GF-D8 (cell line): ENCODE measurements at places on chromosomes 3 and 15.

GRCh38 chr3:64552160-64552559, 135.6 kb downstream of the ADAMTS9 start:
- DNase-seq = no peak

GRCh38 chr15:57505949-57506391, 85.7 kb upstream of the MYZAP start:
- no peak for DNase-seq

DNA sequence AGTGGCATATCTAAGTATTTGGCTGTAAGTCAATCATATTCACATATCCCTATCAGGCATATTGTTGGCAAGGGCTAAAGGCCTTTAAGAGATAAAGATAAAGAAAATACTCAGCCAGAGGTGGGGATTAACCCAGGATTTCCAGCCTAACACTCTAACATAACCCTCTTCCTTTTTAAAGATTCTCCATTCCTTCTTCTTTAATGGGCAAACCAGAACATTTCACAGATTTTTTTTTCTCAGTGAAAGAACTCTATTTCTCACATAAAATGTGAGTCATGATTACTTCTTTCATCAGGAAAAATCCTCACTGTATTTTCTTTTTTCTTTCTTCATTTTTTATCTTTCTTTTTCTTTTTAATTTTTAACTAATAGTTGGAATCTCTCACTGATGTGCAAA, 200.4 kb downstream of the NR1D2 start:
- DNase-seq = no peak

DNA sequence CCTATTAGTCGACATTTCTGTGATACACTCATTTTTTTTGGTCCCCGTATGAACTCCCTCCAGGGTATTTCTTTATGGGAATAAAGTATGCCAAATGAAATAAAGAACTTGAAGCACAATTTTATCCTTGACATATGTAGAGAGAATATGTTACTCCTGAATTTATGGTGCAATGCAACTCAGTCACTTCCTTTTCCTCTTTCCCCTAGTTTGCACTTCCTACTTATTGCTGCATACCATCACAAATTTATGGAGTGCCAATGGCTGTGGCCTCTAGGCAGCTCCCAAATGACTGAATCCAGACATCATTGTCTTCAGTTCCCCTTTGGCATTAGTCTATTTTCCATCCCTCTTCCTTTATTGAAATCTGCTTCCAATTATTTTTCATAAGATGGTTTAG, 403.5 kb downstream of the FHIT start:
- no peak for DNase-seq

DNA sequence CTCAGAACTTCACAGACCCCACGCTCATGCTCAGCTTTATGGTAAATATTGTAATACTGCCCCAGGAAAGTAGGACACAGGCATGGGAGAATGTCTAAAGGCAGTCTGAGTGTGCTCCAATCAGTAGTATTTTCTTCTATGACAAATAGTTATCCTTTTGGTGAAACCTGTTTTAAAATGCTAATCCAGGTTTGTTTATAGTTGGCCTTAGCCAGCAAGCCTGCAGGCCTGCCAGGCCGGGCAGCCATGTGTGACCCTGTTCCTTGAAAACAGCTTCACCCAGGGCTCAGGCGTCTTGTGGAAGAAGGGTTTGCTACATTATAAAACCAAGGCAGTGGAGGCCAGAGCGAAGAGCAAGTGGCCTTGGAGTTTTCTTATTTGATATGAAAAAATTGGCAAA, 104.7 kb downstream of the SEMA6D start:
- no peak for DNase-seq

- no peak for DNase-seq
These were observed 32.5 kb downstream of the ABHD5 start for GRCh38 chr3:43723121-43723734.

- no peak for DNase-seq
These were observed 283.8 kb downstream of the C3orf38 start for GRCh38 chr3:88433568-88433967.

- no peak for DNase-seq
These were observed 30.5 kb downstream of the OXSM start for GRCh38 chr3:25820366-25820765.

GRCh38 chr15:52498706-52499105, 30.0 kb downstream of the MYO5A start:
- DNase-seq = no peak

DNA sequence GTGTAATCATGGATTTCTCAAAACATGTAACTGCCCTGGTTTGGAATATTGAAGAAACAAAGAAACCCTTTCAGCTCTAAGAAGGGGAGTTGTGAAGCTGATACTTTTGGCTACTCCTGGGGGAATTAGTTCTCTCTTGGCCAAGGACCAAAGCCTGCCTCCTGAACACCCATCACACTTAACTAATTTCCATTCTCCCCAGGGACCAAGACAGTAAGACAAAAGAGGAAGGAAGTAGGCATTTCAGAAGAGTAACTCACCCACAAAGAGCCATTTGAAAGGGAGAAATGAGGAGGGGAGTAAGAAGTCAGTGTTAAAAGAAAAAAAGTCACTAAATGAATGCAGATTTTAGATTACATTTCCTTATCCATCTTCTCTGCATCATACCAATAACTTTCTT, 328.0 kb upstream of the SOX2 start:
- DNase-seq = peak; percentile 38

DNA sequence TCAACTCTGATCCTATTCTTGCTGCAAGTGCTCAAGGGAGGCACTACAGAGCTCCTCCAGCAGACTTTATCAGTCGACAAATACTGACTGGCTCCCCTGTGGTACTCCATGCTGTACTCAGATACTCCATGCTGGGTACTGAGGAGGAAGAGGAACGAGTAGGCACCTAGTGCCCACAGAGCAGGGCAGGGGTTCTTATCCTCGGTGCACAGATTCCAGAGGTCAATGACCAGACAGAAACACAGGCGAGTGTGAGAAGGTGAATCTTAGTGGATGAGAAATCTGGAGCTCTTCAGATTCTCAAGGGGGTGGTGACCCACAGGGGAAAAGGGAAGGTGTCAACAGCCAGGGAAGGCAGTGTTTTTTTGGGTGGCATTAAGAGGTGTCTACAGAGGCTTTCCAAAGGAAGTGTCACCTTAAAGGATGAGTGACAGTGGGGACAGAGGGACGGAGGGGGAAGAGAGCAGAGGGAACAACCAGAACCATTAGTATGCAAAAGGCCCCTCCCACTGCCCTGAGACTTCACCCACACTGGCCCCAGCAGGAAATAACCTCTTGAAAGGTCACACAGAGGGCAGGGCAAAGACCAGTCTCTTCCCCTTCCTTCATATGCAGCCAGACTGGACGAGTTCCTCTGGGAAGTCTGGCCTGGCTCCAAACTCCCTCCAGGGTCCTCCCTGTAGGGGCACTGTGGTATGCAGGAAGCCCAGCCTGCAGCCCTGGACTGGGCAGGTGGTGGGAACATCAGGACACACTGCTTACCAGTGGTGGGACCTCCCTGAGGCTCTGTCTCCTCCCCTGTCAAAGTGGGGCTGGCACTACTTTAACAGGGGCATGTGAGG, 27.5 kb downstream of the CCDC12 start:
- DNase-seq = peak; percentile 18

- DNase-seq = no peak
These were observed 27.2 kb upstream of the SLC25A36 start for GRCh38 chr3:140914384-140914945.

- no peak for DNase-seq
These were observed 36.0 kb upstream of the PEX5L start for GRCh38 chr3:180072786-180073185.
